ENCODE measurements at places on chromosomes 7 and 10. TPM values are rescaled to one million over a fixed set of nuclear protein-coding genes. Genes with fewer than 3 reads are reported as not detected.
A peak's percentile ranks its signal among the peaks of the same experiment; 100 is the strongest.

Gene WEE2
- total RNA-seq, result 0.09 TPM

GRCh38 chr10:48480397-48481374, 124.2 kb downstream of the ARHGAP22 start:
- H3K4me1 ChIP-seq, result no peaks in the 10 kb centered on the region
- no peak overlapping the region for H3K27ac ChIP-seq
- no peaks in the 10 kb centered on the region for H3K36me3 ChIP-seq

GRCh38 chr10:113133497-113134115, 183.6 kb downstream of the TCF7L2 start:
- H3K27me3 ChIP-seq, result no peaks in the 10 kb centered on the region
- peaks cover 26% of the 10 kb centered on the region for H3K36me3 ChIP-seq
- no peak overlapping the region for H3K4me3 ChIP-seq
- DNase-seq, result peak; percentile 86
- peak overlapping the region; percentile 85 for H3K27ac ChIP-seq

DNA sequence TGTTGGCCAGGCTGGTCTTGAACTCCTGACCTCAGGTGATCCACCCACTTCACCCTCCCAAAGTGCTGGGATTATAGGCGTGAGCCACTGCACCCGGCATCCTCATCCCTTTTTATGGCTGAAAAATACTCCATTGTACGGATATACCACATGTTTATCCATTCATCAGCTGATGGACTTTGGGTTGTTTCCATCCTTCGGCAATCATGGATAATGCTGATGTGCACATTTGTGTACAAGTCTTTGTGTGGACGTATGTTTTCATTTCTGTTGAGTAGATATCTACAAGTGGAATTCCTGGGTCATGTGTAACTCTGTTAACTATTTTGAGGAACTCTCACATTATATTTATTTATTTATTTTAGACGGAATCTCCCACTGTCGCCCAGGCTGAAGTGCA, 5.7 kb upstream of the UCMA start:
- no peak overlapping the region for H3K27ac ChIP-seq
- H3K27me3 ChIP-seq, result no peaks in the 10 kb centered on the region
- no peak overlapping the region for H3K4me3 ChIP-seq
- no peaks in the 10 kb centered on the region for H3K36me3 ChIP-seq
- no peak for DNase-seq

GRCh38 chr7:139035586-139036353, at the start of gene ZC3HAV1L:
ZC3HAV1L (minus strand) TSS chr7:139036042; CDS start chr7:139036017, 25 bp downstream.
- peak within 1 kb of the TSS; percentile 74 for H3K27ac ChIP-seq
- peak within 1 kb of the TSS; percentile 69 for H3K4me3 ChIP-seq
- peaks cover 15% of the 10 kb centered on the region for H3K4me1 ChIP-seq
- DNase-seq, result peak; percentile 93
- no peaks in the 10 kb centered on the region for H3K27me3 ChIP-seq

Gene ANKRD30A
- not detected for total RNA-seq

Gene ADCY1
- 7.1 TPM for total RNA-seq

DNA sequence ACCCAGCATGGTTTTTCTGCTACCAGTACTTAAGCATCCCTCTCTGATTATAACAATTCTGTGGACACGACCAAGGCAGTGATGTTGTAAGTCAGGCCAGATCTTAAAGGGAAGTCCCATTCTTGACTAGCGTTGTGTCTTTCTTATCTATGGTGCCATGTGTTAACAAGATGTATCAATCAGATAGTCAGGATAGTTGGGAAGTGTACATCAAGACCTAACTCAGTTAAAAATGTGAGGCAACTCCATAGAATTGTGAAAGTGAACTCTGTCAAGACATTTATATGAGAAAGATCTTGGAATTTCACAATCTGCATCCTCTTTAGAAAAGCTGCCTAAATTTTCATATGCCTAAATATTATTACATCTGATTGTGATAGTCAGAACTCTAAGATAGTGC, 341.7 kb upstream of the SEMA3D start:
- no peak overlapping the region for H3K4me3 ChIP-seq
- H3K36me3 ChIP-seq, result no peaks in the 10 kb centered on the region
- H3K4me1 ChIP-seq, result no peaks in the 10 kb centered on the region
- DNase-seq, result no peak

GRCh38 chr7:139482662-139483466, 609 bp downstream of the KLRG2 start:
- peaks cover 12% of the 10 kb centered on the region for H3K4me1 ChIP-seq
- peak; percentile 20 for DNase-seq
- peaks cover 62% of the 10 kb centered on the region for H3K27me3 ChIP-seq
- no peak overlapping the region for H3K27ac ChIP-seq

Gene SLC29A4
- total RNA-seq, result 18.5 TPM

GRCh38 chr7:2134740-2135139, 98.0 kb downstream of the MAD1L1 start:
- no peak overlapping the region for H3K4me3 ChIP-seq
- H3K27me3 ChIP-seq, result no peaks in the 10 kb centered on the region
- DNase-seq, result no peak
- peaks cover 18% of the 10 kb centered on the region for H3K36me3 ChIP-seq
- H3K27ac ChIP-seq, result no peak overlapping the region

Gene TLX1
- not detected for total RNA-seq

DNA sequence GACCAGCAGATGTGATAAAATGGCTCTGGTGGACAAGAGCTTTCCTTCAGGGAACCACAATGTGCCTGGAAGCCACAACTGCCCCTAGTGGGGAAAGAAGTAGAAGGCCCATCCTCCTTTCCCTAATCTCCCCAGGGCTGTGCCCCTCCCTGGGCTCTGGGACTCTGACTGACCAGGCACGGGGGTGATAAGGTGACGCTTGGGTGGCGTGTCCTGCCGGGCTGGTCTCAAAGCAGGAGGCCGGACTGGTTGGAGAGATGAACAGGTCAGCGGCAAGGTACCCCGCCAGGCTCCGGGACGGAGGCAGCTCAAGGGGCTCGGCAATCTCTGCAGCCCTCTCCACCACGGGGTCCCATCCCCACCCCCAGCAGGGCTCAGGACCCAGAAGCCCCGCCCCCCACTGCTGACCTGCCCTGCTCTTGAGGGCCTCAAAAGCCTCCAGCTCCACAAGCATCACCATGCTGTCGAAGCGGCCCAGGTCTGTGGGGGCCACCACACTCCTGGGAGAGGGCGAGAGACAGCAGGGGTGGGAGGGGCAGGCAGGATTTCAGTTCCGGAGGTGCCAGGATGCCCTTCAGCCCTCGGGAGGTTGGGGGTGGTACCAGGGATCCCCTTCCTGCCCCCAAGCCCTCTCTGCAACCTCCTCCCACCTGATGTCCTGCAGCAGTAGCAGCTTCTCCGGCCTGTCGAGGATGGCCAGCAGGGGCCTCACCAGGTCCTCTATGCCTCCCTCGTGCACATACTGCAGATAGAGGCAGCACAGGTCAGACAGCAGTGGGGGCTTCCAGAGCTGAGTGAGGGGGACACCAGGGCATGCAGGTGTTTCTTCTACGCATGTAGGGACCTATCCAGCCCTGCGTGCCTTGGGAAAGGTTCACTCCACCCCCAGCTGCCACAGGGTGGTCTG, 12.2 kb downstream of the LZTS2 start:
- no peak overlapping the region for H3K4me3 ChIP-seq
- no peak for DNase-seq
- H3K36me3 ChIP-seq, result peaks cover 9% of the 10 kb centered on the region
- no peak overlapping the region for H3K27ac ChIP-seq

Gene C10orf53
- total RNA-seq, result not detected

DNA sequence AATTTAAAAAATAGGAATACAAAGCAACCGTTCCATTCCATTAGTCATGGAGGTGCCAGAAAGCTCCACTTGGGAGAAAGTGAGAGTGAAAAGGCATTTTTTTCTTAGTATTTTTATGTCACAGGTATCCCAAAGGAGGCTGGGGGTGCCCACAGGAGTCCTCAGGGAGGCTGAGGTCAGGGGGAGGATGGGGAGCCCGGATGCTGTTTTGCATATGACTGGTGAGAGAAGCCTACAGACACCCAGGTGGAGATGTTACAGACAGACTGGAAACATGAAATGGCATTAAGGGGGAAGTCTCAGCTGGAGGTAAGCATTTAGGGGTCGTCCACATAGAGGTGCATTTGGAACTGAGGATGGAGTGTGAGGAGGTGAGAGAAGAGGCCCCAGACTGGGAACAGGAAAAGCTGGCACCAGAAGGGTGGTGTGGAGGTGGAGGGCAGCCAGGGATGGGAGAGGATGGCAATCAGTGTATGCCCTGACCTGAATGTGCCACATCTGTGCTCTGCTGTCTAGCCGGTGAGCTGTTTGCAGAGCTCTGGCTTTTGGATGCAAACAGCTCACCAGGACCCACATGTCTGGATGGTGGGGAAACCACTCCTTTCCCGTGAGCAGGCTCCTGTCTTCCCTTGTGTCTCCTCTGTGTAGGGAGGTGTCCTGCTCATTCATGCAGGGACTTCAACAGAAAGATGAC, 101.1 kb downstream of the RAMP3 start:
- no peak overlapping the region for H3K4me3 ChIP-seq
- H3K36me3 ChIP-seq, result no peaks in the 10 kb centered on the region
- H3K27ac ChIP-seq, result no peak overlapping the region
- no peaks in the 10 kb centered on the region for H3K4me1 ChIP-seq
- DNase-seq, result no peak

GRCh38 chr7:134919240-134919641, 67.1 kb upstream of the AGBL3 start:
- peaks cover 6% of the 10 kb centered on the region for H3K36me3 ChIP-seq
- DNase-seq, result no peak
- no peaks in the 10 kb centered on the region for H3K4me1 ChIP-seq
- no peaks in the 10 kb centered on the region for H3K27me3 ChIP-seq

DNA sequence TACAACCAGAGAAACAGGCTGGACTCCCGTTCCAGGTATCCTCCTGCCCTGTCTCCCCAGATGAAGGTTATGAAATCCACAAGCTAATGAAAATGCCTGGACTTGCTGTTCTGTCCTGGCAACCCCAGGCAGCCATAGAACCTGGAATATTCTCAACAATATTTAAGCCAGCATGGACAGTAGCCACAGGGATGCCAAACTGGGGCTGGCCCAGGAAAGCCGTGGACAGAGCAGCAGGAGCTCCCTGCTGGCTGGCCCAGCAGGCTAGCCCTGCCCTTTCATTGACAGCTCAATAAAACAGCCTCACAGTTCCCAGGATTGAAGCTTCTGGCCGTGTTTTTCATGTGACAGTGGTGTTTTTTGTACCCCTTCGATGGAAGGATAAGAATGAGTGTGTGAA, 230.6 kb downstream of the BMPER start:
- H3K4me3 ChIP-seq, result no peak overlapping the region
- H3K27me3 ChIP-seq, result no peaks in the 10 kb centered on the region
- peaks cover 4% of the 10 kb centered on the region for H3K4me1 ChIP-seq

DNA sequence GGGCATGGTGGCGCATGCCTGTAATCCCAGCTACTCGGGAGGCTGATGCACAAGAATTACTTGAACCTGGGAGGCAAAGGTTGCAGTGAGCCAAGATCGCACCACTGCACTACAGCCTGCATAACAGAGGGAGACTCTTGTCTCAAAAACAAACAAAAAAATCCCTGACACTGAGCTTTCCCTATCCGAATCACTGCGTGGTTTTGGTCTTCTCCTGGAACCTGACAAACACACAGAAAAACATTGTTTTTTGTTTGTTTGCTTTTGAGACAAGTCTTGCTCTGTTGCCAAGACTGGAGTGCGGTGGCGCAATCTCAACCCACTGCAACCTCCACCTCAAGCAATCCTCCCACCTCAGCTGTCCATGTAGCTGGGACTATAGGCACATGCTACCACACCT, 50.4 kb upstream of the PTPRN2 start:
- H3K4me3 ChIP-seq, result no peak overlapping the region
- no peak for DNase-seq
- H3K27me3 ChIP-seq, result no peaks in the 10 kb centered on the region
- H3K27ac ChIP-seq, result no peak overlapping the region
- no peaks in the 10 kb centered on the region for H3K4me1 ChIP-seq

GRCh38 chr7:152588350-152588749, 87.6 kb downstream of the XRCC2 start:
- no peak for DNase-seq
- no peak overlapping the region for H3K4me3 ChIP-seq
- H3K36me3 ChIP-seq, result no peaks in the 10 kb centered on the region
- no peaks in the 10 kb centered on the region for H3K4me1 ChIP-seq

- H3K4me1 ChIP-seq, result peaks cover 30% of the 10 kb centered on the region
- DNase-seq, result no peak
- no peak overlapping the region for H3K4me3 ChIP-seq
- peaks cover 25% of the 10 kb centered on the region for H3K27me3 ChIP-seq
Measured at GRCh38 chr10:48462482-48463020, 142.3 kb downstream of the ARHGAP22 start.

Gene SPDYE16
- total RNA-seq, result 0.22 TPM

Gene AGR3
- not detected for total RNA-seq

Gene TAC1
- total RNA-seq, result 2.0 TPM

DNA sequence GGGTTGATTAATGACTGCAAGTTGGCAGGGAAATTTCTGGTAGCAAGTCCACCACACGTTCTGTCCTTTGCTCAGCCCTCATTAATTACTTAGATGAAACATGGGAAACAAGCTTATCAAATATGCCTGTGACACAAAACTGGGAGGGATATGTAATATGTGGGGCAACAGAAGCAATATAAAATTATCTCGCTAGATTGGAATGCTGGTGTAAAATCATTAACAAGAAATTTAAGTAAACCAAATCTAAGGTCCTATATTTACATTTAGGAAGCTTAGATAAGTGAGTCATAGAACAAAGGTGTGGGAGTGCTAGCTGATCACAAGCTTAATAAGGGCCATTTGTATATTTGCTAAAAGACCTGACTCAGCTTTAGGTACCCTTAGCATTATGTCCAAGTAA, 23.5 kb downstream of the TRPV5 start:
- DNase-seq, result no peak
- H3K27me3 ChIP-seq, result peaks cover 4% of the 10 kb centered on the region
- no peak overlapping the region for H3K4me3 ChIP-seq
- no peaks in the 10 kb centered on the region for H3K36me3 ChIP-seq
- H3K4me1 ChIP-seq, result no peaks in the 10 kb centered on the region

- H3K27me3 ChIP-seq, result no peaks in the 10 kb centered on the region
- H3K27ac ChIP-seq, result no peak overlapping the region
- no peaks in the 10 kb centered on the region for H3K4me1 ChIP-seq
- H3K36me3 ChIP-seq, result no peaks in the 10 kb centered on the region
- no peak overlapping the region for H3K4me3 ChIP-seq
Measured at GRCh38 chr7:51518646-51519045, 202.0 kb upstream of the COBL start.

GRCh38 chr7:23334482-23335056, 35.4 kb downstream of the MALSU1 start:
- no peaks in the 10 kb centered on the region for H3K27me3 ChIP-seq
- peak overlapping the region; percentile 71 for H3K27ac ChIP-seq
- H3K36me3 ChIP-seq, result peaks cover 19% of the 10 kb centered on the region
- no peak overlapping the region for H3K4me3 ChIP-seq
- peak; percentile 59 for DNase-seq
- peaks cover 17% of the 10 kb centered on the region for H3K4me1 ChIP-seq
